Natural killer cell treated with Interleukin-12 subunit alpha and Interleukin-12 subunit beta and Interleukin-15 and Interleukin-18, amount 100 ng/mL, for 72 hours (primary cell): ENCODE measurements at places on chromosomes 11 and 22.

GRCh38 chr22:23365961-23366360 lies 185.7 kb downstream of the BCR start:
- DNase-seq: peak; percentile 38
- H3K27me3 ChIP-seq: peaks cover 8% of the 10 kb centered on the region
- no peaks in the 10 kb centered on the region for H3K36me3 ChIP-seq
- H3K27ac ChIP-seq: no peak overlapping the region
- no peak overlapping the region for H3K4me3 ChIP-seq

DNA sequence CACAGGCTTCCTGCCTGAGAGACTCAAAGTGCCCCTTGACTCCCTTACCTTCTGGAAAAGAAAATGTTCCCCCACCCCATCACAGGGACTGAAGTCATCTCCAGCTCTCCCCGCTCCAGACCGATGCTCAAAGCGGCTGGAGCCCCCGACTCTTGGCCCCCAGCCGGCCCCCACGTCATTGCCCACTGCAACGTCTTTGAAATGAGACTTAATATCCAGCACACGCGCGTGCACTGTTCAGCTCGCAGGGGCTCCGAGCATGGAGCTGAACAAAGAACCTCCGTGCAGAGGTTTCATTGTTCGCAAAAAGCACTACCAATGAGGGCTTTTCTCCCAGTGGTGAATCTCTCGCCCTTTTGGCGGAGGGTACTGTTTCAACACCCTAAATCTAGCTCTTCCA lies 313.4 kb upstream of the SORL1-AS1 start:
- H3K27ac ChIP-seq: no peak overlapping the region
- no peak for DNase-seq
- H3K36me3 ChIP-seq: no peaks in the 10 kb centered on the region
- H3K27me3 ChIP-seq: peaks cover 4% of the 10 kb centered on the region

DNA sequence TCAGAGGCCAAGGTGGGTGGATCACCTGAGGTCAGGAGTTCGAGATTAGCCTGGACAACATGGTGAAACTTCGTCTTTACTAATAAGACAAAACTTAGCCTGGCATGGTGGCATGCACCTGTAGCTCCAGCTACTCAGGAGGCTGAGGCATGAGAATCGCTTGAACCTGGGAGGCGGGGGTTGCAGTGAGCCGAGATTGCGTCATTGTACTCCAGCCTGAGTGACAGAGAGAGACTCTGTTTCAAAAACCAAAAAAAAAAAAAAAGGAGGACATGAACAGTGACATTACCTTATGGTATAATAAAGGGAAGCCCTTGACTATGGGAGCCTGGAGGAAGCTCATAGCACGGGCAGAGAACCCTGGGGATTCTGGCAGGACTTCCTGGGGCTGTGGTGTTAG lies 16.5 kb upstream of the PLEKHB1 start:
- no peak overlapping the region for H3K4me3 ChIP-seq
- no peaks in the 10 kb centered on the region for H3K27me3 ChIP-seq
- no peaks in the 10 kb centered on the region for H3K36me3 ChIP-seq
- DNase-seq: no peak
- H3K4me1 ChIP-seq: no peaks in the 10 kb centered on the region
- no peak overlapping the region for H3K27ac ChIP-seq

- no peaks in the 10 kb centered on the region for H3K4me1 ChIP-seq
- no peak for DNase-seq
- no peak overlapping the region for H3K27ac ChIP-seq
- H3K27me3 ChIP-seq: no peaks in the 10 kb centered on the region
These were observed 189.9 kb downstream of the ARHGAP42 start for GRCh38 chr11:100876815-100877520.

DNA sequence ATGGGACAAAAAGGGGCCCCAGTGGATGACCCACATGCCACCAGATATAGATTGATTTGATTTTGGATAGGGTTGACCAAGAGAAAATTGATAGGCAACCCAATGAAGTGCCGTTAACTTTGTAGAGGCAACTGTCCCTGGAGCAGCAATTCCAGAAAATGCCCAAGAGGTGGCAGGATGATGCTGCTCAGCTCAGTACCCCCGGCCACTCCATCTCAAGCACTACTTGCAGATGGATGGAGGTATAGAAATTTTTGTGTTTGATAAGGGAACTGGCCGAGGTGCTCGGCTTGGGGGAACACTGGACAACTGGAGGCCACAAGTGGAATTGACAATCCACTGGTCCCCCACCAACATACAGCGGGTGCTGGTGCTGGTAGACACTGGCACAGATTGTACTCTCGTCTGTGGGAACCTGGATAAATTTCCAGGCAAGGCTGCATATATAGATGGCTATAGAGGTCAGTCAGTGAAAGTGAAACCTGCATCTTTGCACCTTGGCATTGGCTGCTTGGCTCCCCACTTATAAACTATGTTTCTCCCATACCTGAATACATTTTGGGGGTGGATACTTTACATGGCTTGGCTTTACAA lies 86.3 kb downstream of the CCDC83 start:
- no peak overlapping the region for H3K4me3 ChIP-seq
- peaks cover 24% of the 10 kb centered on the region for H3K4me1 ChIP-seq
- H3K36me3 ChIP-seq: peaks cover 5% of the 10 kb centered on the region
- DNase-seq: peak; percentile 71
- no peak overlapping the region for H3K27ac ChIP-seq

DNA sequence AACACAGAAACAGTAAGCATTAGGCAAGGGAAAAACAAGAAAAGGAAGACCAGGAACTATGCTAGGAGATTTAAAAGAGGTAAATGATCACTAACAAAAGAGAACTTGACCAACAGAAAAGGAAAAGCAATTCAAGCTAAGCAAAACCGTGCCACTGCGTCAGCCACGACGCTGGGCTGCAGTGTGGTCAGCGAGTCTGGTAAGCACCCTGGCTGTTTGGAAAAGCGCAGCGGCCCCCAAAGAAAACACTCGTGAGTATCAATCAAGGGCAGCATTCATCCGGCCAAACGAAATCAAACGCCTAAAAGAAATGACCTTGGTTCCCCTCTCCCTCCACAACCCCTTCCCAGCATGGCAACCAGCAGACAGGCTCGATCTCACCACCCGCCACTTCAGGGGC lies 28.8 kb downstream of the PACSIN2 start:
- H3K27me3 ChIP-seq: no peaks in the 10 kb centered on the region
- H3K4me3 ChIP-seq: no peak overlapping the region
- H3K36me3 ChIP-seq: no peaks in the 10 kb centered on the region
- H3K4me1 ChIP-seq: peaks cover 20% of the 10 kb centered on the region
- no peak overlapping the region for H3K27ac ChIP-seq

GRCh38 chr11:83033972-83034672 lies 37.6 kb downstream of the RAB30 start:
- peaks cover 11% of the 10 kb centered on the region for H3K4me1 ChIP-seq
- H3K36me3 ChIP-seq: no peaks in the 10 kb centered on the region
- no peak for DNase-seq
- no peaks in the 10 kb centered on the region for H3K27me3 ChIP-seq
- no peak overlapping the region for H3K27ac ChIP-seq

DNA sequence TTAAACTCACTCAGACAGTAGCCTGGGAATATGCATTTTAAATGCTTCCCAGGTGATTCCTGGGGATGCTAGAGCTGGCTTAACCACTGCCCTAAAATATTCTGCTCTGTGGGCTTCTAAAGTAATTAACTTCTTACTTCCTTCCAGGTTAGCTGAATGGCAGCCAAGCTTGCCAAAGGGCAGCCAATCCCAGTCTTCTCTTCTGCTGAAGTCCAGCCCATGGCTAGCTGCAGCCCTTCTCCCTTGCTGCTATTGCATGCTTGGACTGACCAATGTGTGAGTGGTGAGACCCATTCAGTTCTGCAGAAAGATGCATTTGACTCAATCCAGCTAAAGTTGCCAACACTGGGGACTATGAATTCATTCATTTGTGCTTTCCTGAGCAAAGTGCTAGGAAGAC lies 411.9 kb downstream of the SOX6 start:
- no peak overlapping the region for H3K27ac ChIP-seq
- no peak overlapping the region for H3K4me3 ChIP-seq

GRCh38 chr11:109435121-109435742 lies 13.2 kb downstream of the C11orf87 start:
- no peak overlapping the region for H3K27ac ChIP-seq
- no peaks in the 10 kb centered on the region for H3K36me3 ChIP-seq
- DNase-seq: no peak
- H3K4me3 ChIP-seq: no peak overlapping the region
- no peaks in the 10 kb centered on the region for H3K27me3 ChIP-seq

- H3K36me3 ChIP-seq: no peaks in the 10 kb centered on the region
- H3K27ac ChIP-seq: no peak overlapping the region
- H3K4me1 ChIP-seq: peaks cover 13% of the 10 kb centered on the region
- DNase-seq: no peak
- H3K4me3 ChIP-seq: no peak overlapping the region
These were observed 6.1 kb downstream of the MICALL1 start for GRCh38 chr22:37912171-37912570.

DNA sequence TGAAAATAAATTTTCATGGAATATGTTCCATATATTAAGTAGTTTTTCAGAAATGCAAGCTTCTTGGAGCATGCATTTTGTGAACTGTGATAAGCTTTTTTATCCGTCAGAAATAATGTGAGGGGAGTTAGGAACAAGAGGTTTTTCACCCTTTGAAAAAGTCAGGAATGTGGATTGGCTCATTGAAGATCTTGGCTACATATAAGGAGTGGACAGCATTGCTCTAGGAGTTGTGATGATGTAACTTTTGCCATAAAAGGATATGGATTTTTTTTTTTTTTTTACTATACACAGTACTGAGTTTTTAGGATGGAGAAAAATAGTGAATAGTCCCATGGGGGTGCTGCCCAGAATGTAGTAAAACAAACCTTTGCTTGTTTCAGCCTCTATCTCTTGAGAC lies 180.2 kb downstream of the NAV2 start:
- no peaks in the 10 kb centered on the region for H3K4me1 ChIP-seq
- DNase-seq: no peak
- no peak overlapping the region for H3K4me3 ChIP-seq
- H3K36me3 ChIP-seq: no peaks in the 10 kb centered on the region
- peaks cover 15% of the 10 kb centered on the region for H3K27me3 ChIP-seq

DNA sequence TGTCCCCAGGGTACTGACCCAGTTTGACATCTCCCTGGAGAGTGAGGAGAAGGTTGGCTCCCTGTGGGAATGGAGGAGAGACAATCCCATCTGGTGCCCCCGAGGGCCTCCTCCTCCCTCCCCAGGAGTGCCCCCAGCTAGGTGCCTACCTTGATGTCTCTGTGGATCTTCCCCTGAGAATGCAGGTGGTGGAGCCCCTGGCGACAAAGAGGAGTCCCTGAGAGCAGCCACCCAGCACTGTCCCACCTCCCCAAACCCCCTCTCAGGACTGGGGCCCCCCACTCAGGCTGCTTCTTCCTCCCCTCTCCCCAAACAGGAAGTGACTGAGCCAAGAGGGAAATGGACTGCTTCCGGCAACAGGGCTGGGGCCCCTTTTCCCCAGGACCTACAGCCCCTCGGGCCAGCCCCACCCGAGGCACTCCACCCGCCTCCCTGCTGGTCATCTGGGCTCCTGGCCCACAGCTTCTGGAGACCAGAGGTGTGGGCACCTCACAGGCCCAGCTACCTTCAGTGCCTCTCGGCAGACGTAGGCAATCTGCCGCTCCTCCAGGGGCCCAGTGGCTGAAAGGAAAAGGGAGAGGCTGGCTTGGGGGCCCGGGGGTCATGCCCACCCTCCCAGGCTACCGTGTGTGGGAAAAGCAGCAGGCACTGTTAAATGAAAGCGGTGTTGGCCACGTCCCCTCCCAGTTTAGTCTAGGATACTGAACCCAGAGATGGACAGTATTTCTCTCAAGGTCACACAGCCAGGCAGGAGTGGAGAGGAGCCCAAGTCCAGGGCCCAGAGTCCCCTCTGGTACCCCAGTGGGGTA lies 1.2 kb downstream of the MAP4K2 start:
- DNase-seq: peak; percentile 58
- no peaks in the 10 kb centered on the region for H3K36me3 ChIP-seq
- H3K4me3 ChIP-seq: peak overlapping the region; percentile 59
- no peak overlapping the region for H3K27ac ChIP-seq
- peaks cover 8% of the 10 kb centered on the region for H3K4me1 ChIP-seq

- no peaks in the 10 kb centered on the region for H3K27me3 ChIP-seq
- H3K4me1 ChIP-seq: no peaks in the 10 kb centered on the region
- H3K27ac ChIP-seq: no peak overlapping the region
These were observed 334.5 kb downstream of the RAB38 start for GRCh38 chr11:87840786-87841185.

GRCh38 chr22:48592488-48592887 lies 1235.2 kb downstream of the BRD1 start:
- DNase-seq: no peak
- no peak overlapping the region for H3K4me3 ChIP-seq
- H3K27me3 ChIP-seq: no peaks in the 10 kb centered on the region
- H3K4me1 ChIP-seq: no peaks in the 10 kb centered on the region
- no peak overlapping the region for H3K27ac ChIP-seq
- no peaks in the 10 kb centered on the region for H3K36me3 ChIP-seq

- no peak overlapping the region for H3K27ac ChIP-seq
- no peak for DNase-seq
- H3K4me3 ChIP-seq: no peak overlapping the region
- peaks cover 9% of the 10 kb centered on the region for H3K4me1 ChIP-seq
These were observed 208.4 kb downstream of the BRD1 start for GRCh38 chr22:49619301-49619700.

DNA sequence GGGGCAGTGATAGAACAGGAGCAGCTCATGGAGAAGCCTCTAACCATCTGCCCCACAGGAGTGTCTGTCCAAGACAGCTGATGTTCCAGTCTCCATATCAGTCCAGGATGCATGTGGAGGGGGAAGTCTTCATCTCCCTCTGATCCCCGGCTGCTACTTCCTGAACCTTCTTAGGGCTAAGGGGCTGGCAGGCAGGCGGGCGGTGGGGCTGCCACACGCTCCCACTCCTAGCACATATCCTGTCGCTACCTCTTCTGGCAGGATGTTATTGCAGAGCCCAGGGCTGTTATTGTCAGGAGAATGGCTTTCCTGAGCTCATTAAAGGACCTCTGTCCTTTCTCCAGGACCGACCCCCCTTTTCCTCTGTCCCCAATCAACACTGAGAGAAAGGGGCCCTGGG lies 25.4 kb downstream of the LRRC55 start:
- no peaks in the 10 kb centered on the region for H3K36me3 ChIP-seq
- DNase-seq: no peak
- no peak overlapping the region for H3K27ac ChIP-seq
- no peaks in the 10 kb centered on the region for H3K4me1 ChIP-seq

GRCh38 chr11:111172321-111172862 lies 73.1 kb upstream of the POU2AF2 start:
- DNase-seq: no peak
- no peaks in the 10 kb centered on the region for H3K4me1 ChIP-seq
- H3K4me3 ChIP-seq: no peak overlapping the region
- no peaks in the 10 kb centered on the region for H3K27me3 ChIP-seq

DNA sequence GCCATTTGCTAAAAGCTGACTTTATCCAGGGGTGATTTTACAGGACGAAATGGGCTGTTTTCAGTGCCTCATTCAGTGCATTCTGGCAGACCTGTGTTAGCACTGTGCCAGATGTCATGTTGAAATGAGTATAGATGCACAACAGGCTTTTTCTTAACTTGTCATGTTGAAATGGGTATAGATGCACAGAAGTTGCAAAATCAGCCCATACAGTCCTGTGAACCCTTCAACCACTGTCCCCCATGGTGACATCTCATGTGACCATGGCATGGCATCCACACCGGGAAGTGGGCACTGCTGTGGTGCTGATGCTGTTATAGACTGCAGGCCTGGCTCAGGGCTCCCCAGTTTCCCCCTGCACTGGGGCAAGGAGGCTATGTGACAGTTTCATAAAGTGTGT lies 2.5 kb downstream of the TALDO1 start:
- peaks cover 8% of the 10 kb centered on the region for H3K4me1 ChIP-seq
- H3K27ac ChIP-seq: peak overlapping the region; percentile 37
- no peaks in the 10 kb centered on the region for H3K27me3 ChIP-seq
- H3K36me3 ChIP-seq: no peaks in the 10 kb centered on the region

GRCh38 chr11:72548463-72548862 lies 114.1 kb upstream of the CLPB start:
- H3K4me1 ChIP-seq: peaks cover 5% of the 10 kb centered on the region
- no peak overlapping the region for H3K27ac ChIP-seq
- H3K36me3 ChIP-seq: no peaks in the 10 kb centered on the region
- DNase-seq: no peak
